ENCODE measurements at places on chromosomes 6 and 20. TPM values are rescaled to one million over a fixed set of nuclear protein-coding genes. Genes with fewer than 3 reads are reported as not detected.
A peak's percentile ranks its signal among the peaks of the same experiment; 100 is the strongest.

The TRIM10 gene
- 0.18 TPM for polyA plus RNA-seq

The STMND1 gene
- polyA plus RNA-seq: not detected

The SLC35D3 gene
- polyA plus RNA-seq: not detected

The RRAGD gene
- polyA plus RNA-seq: 0.68 TPM

The FAM217A gene
- not detected for polyA plus RNA-seq

The MYO6 gene
- not detected for polyA plus RNA-seq

DNA sequence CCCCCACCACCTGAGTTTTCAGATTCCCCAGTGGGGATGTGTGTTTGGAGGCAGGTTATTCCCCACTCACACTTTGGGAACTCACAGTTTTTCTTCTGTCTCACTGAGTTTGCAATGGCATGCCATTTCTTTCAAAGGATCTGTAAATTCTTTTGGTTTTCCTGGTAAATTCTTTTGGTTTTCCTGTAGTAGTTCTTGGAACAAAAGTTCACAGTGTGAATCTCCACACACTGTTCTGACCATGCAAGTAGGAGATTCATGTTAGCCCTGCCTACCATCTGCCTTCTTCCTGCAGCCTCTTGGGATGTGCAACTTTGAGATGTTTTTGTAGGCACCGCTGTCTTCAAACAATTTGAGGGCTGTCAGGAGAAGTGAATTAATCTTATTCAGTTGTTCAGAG is 165.6 kb upstream of the OGFRL1 start:
- no peak overlapping the region for H3K4me3 ChIP-seq
- H3K36me3 ChIP-seq: peaks cover 14% of the 10 kb centered on the region

GRCh38 chr20:37319151-37319671 is 26.7 kb upstream of the SRC start:
- no peaks in the 10 kb centered on the region for H3K36me3 ChIP-seq
- no peak for DNase-seq
- H3K4me1 ChIP-seq: peaks cover 29% of the 10 kb centered on the region
- H3K27ac ChIP-seq: peak overlapping the region; percentile 68

- DNase-seq: no peak
- H3K27me3 ChIP-seq: peaks cover 18% of the 10 kb centered on the region
- H3K4me1 ChIP-seq: no peaks in the 10 kb centered on the region
- no peaks in the 10 kb centered on the region for H3K36me3 ChIP-seq
- H3K4me3 ChIP-seq: no peak overlapping the region
Measured at GRCh38 chr20:36162272-36162966, 7.9 kb downstream of the EPB41L1 start.

GRCh38 chr6:138541823-138542481 is 42.7 kb upstream of the NHSL1 start:
- no peaks in the 10 kb centered on the region for H3K4me1 ChIP-seq
- H3K36me3 ChIP-seq: no peaks in the 10 kb centered on the region
- H3K27me3 ChIP-seq: peaks cover 5% of the 10 kb centered on the region
- no peak for DNase-seq
- H3K27ac ChIP-seq: no peak overlapping the region
- H3K4me3 ChIP-seq: no peak overlapping the region

- no peaks in the 10 kb centered on the region for H3K4me1 ChIP-seq
- DNase-seq: no peak
Measured at GRCh38 chr20:58142843-58143185, 85.6 kb downstream of the ANKRD60 start.

GRCh38 chr20:8315639-8316573 is 183.8 kb downstream of the PLCB1 start:
- peaks cover 3% of the 10 kb centered on the region for H3K27me3 ChIP-seq
- H3K4me3 ChIP-seq: no peak overlapping the region
- peak overlapping the region; percentile 1 for H3K27ac ChIP-seq
- H3K36me3 ChIP-seq: no peaks in the 10 kb centered on the region
- no peak for DNase-seq
- H3K4me1 ChIP-seq: no peaks in the 10 kb centered on the region
